Activated CD8-positive, alpha-beta memory T cell treated with anti-CD3 and anti-CD28 coated beads for 24 hours (primary cell): ENCODE measurements at places on chromosomes 7 and 10.

DNA sequence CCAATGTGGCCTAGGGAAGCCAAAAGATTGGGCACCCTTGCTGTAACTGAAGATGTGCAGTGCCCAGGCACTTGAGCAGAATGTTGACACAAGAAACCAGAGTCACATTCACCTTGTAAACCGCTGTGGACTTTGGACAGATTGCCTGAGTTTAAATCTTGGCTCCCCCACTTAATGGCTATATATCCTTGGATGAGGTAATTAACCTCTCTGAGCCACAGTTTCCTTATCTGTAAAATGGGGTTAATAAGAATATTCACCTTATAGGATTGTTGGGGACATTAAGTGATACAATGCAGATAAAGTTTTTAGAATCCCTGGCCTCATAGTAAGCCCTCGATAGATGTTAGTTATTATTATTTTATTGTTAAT is 331.0 kb downstream of the LRMDA start:
- DNase-seq, result no peak

GRCh38 chr10:88886557-88886956 is 6.5 kb downstream of the STAMBPL1 start:
- DNase-seq, result no peak

- DNase-seq, result no peak
Observed at GRCh38 chr7:19118636-19119371, 1.4 kb upstream of the TWIST1 start.

GRCh38 chr7:44398953-44399574 is 73.7 kb upstream of the CAMK2B start:
- peak; percentile 11 for DNase-seq

DNA sequence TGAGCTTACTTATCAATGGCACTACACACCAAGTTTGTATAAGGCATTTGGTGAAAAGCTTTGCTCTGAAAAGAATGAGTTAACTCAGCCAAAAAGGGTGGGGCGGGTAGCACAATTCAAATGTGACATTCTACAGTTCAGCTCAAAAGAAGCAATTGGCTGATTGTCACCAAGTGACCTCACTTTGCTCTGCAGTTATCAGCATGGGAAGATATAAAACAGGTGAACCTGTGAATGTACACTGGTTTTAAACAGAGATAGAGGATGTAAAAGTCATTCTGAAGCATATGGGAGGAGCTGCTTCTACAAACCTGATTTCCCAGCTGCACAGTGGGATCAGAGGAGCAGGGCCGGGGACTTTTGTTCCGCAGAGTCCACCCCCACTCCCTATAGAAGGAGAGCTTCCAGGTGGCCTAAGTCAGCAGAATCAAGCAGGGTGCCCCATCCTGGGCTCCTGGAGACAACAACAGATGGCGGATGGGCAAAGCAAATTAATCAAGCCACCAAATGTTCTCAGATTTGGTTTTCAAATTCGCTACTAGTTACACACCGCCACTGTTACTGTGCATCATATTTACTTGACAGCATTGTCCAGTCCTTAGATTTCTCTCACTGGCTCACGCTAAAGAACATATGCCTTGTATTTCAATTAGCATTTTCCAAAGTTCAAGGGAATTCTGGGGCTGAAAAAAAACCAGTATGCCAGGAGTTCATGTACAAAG is 27.5 kb upstream of the NPVF start:
- DNase-seq, result no peak

- no peak for DNase-seq
Observed at GRCh38 chr7:69761290-69761922, 163.1 kb downstream of the AUTS2 start.

DNA sequence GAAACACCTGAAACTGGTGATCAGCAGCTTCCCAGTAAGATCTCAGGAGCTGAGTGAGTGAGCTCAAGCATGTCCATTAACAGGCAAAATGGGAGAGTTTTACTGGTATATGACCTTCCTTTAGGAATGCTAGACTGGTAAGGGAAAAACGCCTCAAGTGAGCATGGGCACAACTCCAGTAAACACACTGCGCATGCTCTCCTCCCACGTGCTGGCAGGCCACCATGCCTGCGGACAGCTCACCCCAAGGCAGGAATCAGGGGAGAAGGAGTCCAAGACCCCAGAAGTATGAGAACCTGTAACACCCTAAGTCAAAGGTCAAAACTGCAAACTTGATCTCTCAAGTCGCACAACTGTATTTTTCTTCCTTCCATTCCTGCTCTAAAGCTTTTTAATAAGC is 128.3 kb downstream of the CD36 start:
- DNase-seq, result no peak

DNA sequence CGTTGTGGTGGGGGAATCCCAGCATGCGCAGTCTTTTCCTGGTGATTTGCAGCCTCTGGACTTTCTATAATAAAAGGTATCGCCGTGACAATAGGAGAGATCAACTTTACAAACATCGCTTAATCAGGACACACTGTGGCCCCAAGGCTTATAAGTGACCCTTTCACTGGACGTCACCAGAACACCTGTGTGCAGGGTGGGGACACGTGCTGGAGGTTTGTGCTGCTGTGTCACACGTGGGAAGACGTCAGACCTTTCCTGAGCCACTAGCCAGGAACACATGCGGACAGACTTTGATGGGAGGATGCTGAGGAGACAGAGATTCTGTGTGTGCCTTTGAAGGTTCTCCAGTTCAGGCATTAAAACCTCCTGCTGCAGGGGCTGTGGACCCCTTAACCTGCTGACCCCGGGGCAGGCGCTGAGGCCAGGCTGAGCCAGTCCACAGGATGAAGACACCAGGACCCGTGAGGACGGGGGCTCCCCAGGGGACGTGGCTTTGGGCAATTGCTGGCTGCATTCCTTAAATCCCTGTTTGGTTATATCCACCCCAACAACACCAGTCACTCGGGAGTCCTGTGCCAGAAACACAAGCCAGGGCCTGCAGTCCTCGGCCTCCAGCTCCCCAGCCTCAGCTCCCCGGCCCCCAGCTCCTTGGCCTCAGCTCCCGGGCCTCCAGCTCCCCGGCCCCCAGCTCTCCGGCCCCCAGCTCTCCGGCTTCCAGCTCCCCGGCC is 183.4 kb downstream of the PTPRN2 start:
- DNase-seq, result no peak

DNA sequence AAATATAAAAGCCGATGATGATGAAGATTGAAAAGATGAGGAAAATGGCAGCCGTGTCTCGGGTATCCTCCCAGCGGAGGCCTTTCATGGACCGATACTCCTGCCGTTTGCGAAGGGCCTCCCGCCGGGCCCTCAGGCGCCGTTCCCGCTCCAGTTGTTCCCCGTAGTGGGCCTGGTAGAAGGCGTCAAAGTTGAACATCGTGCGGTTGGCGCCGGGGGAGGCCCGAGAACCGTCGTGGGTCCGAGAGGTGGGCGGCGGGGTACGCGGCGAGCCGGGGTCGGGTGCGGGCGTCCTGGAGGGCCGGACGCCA is 553 bp downstream of the DNAJC30 start:
- no peak for DNase-seq

DNA sequence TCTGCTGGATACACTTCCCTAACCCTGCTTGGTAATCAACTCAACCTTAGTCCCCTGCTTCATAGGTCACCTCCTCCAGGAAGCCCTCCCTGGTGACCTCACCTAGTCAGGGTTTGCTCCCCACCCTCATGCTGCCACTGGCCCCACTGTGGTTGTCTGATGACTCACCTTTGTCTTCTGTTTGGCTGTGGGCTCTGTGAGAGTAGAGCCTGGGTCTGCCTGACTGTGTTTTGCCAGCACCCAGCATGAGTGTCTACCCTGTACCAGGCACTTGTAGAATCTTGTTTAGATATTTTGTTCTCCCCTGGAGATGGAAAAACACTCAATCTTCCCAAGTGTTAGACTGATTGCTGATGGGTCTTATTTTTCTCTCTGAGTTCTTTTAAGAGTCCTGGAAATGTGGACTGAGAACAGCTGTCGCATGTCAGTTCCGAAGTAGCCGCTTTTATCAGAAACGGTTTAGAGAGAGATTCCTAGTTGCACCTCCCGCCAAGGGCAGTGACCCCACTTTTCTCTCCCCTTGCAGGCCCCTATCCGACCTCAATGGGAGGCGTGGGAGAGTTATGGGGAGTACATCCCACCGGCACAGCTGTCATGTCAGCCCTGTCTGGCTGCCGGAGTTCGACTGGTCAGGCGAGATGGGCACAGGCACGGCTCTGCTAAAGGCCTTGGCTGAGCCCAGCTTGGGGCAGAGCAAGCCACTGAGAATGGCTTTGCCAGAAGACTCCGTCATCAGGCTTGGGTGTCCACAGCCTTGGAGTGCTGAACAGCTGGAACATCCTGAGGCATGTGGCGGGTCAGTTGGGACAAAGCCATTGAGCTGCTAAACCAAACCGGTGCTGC is 134.3 kb downstream of the GRK5 start:
- DNase-seq, result peak; percentile 71

DNA sequence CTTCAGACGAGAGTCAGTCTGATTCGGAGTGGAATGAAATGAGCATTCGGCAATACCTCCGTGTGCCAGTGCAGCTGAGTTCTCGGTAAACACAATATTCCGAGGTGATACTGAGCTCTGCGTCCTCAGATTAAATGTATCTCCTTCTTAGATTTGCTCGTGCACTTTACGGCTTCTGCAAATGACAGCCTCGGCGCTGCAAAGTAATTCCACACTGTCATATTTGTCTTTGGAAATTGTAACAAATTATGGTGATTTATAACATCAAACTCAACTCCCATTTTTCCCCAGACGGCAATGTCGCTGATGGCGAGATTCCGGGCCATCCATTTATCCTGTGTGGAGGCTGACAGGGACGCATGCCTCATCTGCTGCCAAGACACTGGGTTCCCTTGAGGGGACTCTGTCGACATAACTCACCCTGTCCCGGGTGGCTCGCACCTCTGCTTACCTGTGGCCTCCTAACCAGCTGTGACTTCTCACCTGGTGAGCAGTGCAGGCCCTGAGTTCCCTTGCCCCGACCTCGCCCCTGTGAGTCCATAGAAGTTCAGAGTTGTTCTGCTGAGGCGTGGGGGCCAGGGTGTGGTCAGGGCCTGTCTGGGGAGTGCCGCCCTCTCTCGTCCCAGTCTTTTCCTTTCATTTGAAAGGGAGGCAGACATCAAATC is 201.9 kb downstream of the ADARB2 start:
- DNase-seq, result no peak

- peak; percentile 43 for DNase-seq
Observed at GRCh38 chr10:129775681-129776080, 188.4 kb downstream of the EBF3 start.

DNA sequence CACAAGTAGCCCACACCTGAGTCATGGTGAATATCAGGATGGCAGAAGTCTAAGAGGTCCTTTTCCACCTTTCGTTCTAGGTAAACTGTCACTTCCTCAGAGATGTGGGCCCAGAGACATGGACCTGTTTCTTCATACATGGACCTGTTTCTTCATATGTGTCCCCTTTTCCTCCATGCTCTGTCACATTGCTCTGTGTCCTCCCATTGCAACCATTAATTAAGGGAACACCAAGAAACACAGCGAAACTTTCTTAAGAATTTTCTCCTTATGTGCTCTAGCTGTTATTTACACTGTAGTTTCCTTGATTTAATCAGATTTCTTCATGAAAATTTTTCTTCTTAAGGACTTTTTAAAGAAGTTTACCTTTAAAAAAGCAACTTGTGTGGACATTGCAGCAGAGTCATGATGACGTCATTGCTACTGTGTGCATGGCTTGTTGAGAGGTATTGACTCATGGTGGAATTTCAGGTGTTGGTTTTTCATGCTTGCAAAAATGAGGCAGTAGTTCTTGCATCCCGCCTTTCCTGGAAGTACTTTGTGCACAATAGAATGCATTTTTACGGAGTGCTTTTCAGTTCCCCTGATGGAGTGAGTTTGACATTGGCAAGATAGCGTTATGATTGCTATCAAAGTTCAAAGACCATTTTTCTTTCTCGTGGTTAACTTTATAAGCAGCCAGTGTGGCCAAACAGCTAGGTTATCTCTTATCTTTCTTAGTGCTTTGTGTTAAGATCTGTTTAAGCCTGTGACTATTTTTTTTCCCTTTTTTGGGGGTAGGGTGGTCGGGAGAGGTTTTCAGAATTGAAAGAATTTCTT is 37.7 kb downstream of the CFAP58 start:
- no peak for DNase-seq

DNA sequence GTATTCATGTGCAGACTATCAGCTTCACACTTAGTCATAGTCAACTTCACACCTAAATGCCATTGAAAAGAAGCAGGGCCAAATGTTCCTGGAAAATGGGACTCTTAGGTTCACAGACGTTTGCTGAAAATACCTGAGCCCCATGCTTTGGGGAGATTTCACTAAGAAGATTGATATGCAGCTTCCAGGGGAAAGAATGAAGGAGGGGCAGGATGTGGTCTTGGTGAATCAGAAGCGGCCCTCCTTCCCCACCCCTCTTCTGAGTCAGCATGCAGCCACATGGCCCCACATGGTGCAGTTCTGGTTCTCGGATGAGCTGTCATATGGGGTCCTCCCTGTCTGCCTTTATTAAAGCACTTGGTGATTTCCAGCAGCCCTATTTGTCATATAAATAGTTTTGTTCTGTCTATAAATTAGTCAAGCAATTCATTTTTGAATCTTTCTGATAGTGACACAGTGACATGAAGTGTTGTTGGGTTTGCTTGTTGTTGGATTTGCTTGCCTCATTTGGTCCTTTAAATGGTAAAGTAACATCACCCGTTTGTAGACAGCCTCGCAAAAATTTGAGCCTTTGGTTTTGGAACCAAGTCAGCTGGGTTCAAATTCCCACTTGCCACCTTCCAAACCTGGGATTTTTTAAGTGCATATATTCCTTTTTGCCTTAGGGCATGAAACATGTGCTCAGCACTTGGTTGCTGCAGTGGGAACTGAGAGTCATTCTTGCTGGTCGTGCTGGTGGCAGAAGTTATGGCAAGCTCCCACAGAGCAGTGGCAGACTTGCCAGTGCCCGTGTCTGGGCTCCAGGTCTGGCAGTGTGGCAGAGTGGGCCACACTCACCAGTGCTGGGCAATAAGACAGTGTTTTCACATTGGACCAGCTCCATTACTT is 68.1 kb upstream of the CDK6 start:
- DNase-seq, result peak; percentile 86

DNA sequence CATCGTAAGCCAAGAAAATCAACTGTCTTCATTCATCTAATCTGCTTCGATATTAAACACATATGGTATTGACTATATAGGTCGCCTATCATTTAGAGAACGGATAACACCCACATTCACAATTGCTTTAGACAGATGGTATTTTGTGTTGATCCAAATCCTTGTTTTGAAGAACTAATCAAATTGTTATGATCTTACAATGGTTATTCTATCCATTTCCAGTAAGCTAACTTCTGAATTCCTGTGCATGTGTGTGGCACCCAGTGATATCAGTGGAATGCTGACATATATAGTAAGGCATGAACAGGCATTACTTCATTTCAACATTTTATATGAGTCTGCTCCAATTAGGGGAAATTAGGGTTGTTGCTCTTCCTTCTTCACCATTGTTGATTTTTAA is 98.8 kb downstream of the SEMA3E start:
- no peak for DNase-seq

GRCh38 chr10:17426263-17426750 is 28.1 kb downstream of the ST8SIA6 start:
- DNase-seq, result no peak

DNA sequence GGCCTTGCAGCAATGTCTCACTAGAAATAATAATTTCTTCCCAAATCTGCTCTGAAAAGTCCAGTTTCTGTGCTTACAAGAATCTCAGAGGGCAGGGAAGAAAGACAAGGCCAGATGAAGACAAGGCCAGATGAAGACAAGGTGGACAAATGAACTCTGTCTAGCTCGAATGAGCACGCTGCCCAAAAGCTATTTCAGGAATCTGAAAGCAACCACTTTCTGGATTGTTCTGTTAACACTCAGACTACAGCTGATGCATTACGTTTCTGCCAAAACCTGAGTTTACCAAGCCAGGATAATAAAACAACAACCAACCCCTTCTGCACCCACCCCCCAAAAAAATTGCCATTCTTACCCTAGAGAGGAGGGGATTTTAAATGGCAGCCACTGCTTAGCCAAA is 1073.6 kb downstream of the SORCS3 start:
- DNase-seq, result no peak

- no peak for DNase-seq
Observed at GRCh38 chr7:22860784-22861482, 38.3 kb upstream of the TOMM7 start.
